ENCODE measurements at places on chromosomes 6 and 20.

- peak; percentile 52 for DNase-seq
These were observed at the start of gene NT5E for GRCh38 chr6:85449818-85450759. NT5E (plus strand) TSS chr6:85450083; CDS start chr6:85450140, 57 bp downstream.

DNA sequence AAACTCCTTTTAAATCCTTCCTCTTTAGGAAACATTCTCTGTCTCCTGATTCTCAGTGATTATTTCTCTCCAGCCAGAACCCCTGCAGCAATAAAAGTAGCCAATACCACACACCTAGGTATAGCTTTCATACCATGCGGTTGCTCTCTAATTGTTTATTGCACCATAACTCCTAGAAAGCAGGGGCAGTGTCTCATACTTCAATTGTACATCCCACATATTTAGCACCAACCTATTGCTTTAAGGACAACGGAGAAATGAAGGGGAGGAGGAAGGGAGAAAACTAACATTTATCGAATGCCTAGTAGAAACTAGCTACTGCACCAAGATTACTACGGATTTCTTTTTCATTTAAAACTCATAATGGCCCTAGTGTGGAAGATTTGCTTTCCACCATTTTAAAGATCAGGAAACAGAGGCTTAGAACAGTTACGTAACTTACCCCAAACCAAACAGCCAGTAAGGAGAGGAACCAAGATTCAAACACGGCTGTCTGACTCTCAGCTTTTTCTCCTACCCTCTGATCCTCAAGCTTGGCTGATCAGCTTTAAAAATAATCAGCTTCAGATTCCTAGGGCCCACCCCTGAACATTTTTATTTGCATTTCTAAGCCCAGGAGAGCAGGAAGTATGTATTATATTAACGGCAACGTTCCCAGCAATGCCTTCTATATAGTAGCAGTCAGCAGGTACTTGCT is 43.4 kb upstream of the ATXN1 start:
- no peak for DNase-seq

- DNase-seq: no peak
These were observed 36.5 kb downstream of the GHRH start for GRCh38 chr20:37225146-37225545.

DNA sequence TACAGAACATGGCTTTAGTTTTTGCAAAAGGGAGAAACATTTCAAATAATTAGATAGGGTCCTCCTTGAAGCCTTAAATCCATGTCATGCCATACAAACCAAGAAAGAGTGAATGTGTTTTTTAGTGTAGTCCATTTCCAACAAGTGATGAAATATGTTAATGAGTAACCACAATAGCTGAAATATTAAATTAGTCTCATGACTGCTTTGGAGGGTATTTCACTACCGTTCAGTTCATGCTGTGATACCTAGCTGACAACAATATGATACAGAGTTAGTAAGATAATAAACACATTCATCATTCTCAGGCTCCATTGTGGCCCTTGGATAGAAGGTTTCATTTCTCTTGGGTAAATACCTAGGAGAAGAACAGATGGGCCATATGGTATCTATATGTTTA is 5.8 kb upstream of the ID4 start:
- DNase-seq: no peak

GRCh38 chr20:4087923-4088322 is 72.6 kb upstream of the RNF24 start:
- peak; percentile 51 for DNase-seq

- no peak for DNase-seq
These were observed 425.5 kb downstream of the TBC1D32 start for GRCh38 chr6:120908767-120909166.

GRCh38 chr6:150371356-150371755 is 2.5 kb downstream of the IYD start:
- no peak for DNase-seq

DNA sequence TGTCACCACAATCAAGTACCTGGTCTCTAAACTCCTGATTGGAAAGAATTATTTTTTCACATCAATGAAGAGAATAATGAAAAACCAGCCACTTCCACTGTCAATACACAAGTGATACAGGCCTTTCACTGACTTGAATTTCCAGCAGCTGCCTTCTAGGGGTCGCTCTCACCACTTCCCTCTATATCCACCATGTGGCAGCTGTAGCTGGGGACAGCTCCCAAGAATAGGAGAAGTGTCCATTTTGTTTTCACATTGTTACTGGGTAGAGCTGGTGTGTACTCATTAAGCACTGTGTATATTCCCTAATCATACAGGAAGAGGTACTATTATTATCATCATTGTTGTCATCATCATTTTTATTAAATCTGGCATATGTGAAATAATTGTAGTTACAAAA is 438.4 kb upstream of the SPTLC3 start:
- DNase-seq: no peak

- no peak for DNase-seq
These were observed 15.3 kb upstream of the ANGPT4 start for GRCh38 chr20:931401-931800.

DNA sequence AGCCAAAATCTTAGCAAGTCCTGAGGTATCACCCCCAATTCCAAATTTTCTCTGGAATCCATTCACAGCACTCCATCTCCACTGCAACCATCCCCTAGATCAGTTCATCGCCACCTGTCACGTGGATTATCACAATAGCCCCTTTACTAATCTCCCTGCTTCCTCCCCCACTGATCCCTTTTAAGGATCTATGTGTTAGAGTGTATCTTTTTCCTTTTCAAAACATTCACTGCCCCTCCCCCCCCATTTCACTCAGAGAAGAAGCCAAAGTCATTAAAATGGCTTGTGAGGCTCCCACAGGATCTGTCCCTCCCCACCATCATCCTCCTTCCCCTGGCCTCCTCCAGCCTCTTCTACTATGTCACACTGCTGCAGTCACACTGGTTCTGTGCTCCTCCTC is 18.4 kb upstream of the SPAG4 start:
- no peak for DNase-seq

GRCh38 chr6:140779991-140780596 is 1352.6 kb upstream of the GJE1 start:
- DNase-seq: no peak

DNA sequence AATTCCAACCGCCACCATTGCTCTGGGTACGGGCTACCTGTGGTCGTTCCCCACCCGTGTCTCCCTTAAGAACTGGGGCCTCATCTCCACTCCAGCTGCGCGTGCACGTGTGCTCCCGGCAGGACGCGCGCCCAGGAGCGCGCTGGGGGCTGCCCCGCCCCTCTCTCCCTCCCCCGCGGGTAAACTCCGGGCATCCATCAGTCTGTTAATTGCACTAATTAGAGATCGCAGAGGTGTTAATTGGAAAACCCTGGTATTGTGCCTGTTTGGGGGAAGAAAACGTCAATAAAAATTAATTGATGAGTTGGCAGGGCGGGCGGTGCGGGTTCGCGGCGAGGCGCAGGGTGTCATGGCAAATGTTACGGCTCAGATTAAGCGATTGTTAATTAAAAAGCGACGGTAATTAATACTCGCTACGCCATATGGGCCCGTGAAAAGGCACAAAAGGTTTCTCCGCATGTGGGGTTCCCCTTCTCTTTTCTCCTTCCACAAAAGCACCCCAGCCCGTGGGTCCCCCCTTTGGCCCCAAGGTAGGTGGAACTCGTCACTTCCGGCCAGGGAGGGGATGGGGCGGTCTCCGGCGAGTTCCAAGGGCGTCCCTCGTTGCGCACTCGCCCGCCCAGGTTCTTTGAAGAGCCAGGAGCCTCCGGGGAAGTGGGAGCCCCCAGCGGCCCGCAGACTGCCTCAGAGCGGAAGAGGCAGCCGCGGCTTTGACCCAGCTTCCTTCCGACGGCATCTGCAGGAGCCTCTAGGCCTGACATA is 14.4 kb downstream of the FOXP4 start:
- peak; percentile 37 for DNase-seq

GRCh38 chr6:21807299-21808044 is 213.9 kb downstream of the SOX4 start:
- DNase-seq: no peak

- DNase-seq: peak; percentile 77
These were observed 293.5 kb downstream of the CENPW start for GRCh38 chr6:126633373-126633772.

- DNase-seq: peak; percentile 11
These were observed 156.4 kb downstream of the ASCC3 start for GRCh38 chr6:100724696-100725095.

DNA sequence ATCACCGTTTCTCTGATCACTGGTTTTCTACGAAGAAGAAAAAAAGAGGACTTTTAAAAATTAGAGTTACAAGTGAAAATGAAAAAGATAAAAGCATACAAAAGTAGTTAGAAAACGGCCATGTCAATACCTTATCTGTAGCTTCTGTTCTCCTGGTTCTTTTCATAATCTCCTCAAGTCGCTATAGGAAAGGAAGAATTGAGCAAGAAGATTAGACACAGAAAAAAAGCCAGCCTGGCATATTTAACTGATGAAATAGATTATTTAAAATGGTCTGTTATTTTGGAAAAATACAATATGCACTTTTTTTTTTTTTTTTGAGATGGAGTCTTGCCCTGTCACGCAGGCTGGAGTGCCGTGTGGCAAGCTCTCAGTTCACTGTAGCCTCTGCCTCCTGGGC is 70.2 kb upstream of the BCLAF1 start:
- DNase-seq: no peak

DNA sequence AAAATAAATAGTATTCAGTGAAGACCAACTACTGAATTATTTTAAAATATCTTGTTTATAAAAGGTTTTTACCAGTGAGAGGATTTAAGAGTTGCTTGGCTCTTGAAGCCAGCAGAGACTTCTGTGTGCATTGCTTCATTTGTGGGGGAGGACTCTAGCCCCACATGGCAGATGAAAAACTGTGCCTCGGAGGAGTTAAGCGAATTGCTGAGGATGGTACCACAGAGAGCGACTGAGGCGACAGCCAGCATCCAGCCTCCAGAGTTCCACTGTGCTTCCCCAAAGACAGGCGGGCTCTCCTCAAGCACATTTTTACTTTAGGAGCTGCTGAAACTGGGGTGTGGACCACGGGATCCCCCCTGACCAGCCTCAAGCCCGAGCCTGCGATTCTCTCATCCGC is 80.7 kb downstream of the THBS2 start:
- no peak for DNase-seq

- DNase-seq: no peak
These were observed 56.7 kb downstream of the GMPR start for GRCh38 chr6:16295060-16295459.

DNA sequence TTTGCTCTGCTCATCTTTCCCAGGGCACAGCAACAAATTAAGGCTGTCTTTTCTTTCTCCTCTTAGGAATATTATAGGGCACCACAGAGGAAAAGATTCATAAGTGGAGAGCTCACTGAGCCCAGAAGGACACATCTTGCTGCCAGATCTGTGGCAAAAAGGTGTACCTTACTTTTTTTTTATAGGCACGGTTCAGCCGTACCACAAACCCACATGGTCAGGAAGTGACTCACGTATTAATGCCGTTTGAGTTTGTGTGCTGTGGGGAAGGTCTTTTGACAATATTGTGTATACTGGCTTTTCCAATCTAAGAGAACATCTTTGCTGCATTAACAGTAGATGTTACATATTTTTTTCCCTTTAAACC is 28.4 kb downstream of the PAQR8 start:
- DNase-seq: peak; percentile 73

DNA sequence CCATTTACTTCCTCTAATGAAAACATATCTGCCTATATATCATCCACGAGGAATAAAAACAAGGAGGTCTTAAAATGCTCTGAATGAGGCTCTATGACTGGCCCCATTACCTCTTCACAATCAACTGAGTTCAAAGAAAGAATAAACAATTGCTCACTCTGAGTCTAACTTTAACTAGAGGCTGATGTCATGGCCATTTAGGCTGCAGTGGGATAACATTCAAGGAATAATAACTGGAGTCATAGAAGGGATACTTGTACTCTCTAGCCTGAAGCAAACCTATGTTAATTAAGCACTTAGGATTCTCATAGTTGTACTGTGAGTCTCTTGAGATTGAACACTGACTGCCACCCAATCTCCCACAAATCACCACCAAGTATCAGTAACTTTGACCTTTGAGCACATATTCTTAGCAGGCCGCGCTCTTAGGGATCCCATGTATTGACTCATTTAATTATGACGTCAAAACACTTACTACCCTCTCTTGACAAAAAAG is 70.2 kb downstream of the PERP start:
- no peak for DNase-seq

GRCh38 chr6:141783585-141783984 is 349.1 kb upstream of the GJE1 start:
- no peak for DNase-seq

GRCh38 chr6:135904666-135905065 is 53.2 kb downstream of the PDE7B start:
- peak; percentile 57 for DNase-seq

DNA sequence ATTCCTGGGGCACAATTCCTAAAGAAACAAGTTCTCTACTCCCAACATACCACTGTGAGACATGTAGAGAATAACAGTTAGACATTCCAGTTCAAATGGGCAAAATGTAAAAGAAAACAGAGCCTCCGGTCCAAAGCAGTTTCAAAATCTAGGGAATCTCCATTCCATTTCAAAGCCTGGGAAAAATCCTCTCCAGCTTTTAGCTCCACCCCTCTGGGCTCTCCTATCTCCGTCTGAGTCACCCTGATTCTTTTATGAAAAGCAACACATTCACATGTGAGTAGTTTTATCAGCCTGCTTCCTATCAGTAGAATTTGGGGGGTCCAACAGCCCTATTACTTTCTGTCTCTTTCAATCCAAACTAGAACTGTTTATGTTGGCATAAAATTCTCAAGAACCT is 3.7 kb downstream of the CSNK2A1 start:
- no peak for DNase-seq

GRCh38 chr20:25290646-25291431 is 43.0 kb downstream of the PYGB start:
- no peak for DNase-seq

GRCh38 chr6:35385457-35386202 is 43.3 kb downstream of the PPARD start:
- DNase-seq: peak; percentile 64

DNA sequence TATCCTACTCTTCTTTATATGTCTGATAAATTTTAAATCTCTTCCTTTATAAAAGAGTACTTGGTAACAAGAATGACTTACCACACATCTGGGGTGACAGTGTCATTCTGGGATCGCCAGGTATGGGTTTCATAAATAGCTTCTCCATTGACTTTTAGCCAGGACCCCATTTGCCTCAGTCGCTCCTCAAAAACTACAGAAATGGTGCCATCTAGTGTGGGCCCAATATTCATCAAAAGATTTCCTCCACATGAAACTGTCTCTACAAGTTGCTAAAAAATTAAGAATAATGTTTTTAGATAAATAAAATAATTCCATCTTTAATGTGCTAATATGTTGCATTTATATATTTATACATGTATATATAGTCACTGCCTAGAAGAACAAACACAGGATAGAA is 9.7 kb downstream of the FUCA2 start:
- no peak for DNase-seq

DNA sequence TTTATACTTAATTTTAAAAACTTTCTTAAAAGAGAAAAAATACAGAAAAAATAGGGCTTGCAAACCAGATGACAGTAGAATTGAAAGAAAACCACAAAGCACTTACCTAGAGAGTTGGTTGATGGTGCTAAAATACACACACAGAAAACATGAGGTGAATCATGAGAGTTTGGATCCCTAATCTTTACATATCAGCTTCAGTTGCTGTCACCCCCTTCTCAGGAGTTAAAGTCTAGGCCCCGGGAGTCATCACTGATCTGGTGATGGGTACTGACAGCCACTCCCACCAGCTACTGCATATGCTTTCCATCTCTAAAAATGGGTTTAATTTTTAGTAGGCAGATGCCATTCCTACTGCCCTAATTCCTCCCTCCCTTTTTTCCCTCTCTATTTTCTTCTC is 16.7 kb downstream of the TSBP1 start:
- no peak for DNase-seq

GRCh38 chr6:167863897-167864296 is 37.2 kb downstream of the AFDN start:
- no peak for DNase-seq
